Naive thymus-derived CD4-positive, alpha-beta T cell (primary cell): ENCODE measurements at places on chromosomes 12 and 14. TPM values are rescaled to one million over a fixed set of nuclear protein-coding genes. Genes with fewer than 3 reads are reported as not detected.

DNA sequence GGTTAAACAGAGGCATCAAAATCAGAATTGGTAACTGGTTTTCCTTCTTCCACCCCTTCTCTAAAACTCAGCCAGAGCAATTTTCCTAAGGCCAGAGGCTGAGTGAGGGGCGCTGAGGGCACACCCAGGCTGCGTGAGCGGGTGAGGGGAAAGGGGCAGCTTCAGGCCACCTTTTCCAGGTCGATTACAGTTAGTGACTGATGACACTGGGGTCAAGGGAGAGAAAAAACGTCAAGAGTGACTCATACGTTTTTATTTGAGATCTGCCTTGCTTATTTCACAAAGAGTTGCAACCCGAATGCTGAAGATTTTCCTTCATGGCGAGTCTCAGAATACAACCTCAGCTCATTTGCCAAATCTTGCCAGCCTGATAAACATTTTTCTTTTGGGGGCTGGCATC lies 46.7 kb upstream of the EVL start:
- H3K27me3 ChIP-seq, result no peaks in the 10 kb centered on the region
- H3K4me1 ChIP-seq, result no peaks in the 10 kb centered on the region
- no peaks in the 10 kb centered on the region for H3K36me3 ChIP-seq
- no peak overlapping the region for H3K27ac ChIP-seq

GRCh38 chr14:60515511-60516289 lies 6.8 kb downstream of the SIX6 start:
- H3K36me3 ChIP-seq, result no peaks in the 10 kb centered on the region
- no peak for DNase-seq
- no peak overlapping the region for H3K4me3 ChIP-seq
- H3K27me3 ChIP-seq, result peaks cover under 1% of the 10 kb centered on the region
- H3K4me1 ChIP-seq, result no peaks in the 10 kb centered on the region
- H3K27ac ChIP-seq, result no peak overlapping the region

The LRRK2 gene
- total RNA-seq, result 4.0 TPM

DNA sequence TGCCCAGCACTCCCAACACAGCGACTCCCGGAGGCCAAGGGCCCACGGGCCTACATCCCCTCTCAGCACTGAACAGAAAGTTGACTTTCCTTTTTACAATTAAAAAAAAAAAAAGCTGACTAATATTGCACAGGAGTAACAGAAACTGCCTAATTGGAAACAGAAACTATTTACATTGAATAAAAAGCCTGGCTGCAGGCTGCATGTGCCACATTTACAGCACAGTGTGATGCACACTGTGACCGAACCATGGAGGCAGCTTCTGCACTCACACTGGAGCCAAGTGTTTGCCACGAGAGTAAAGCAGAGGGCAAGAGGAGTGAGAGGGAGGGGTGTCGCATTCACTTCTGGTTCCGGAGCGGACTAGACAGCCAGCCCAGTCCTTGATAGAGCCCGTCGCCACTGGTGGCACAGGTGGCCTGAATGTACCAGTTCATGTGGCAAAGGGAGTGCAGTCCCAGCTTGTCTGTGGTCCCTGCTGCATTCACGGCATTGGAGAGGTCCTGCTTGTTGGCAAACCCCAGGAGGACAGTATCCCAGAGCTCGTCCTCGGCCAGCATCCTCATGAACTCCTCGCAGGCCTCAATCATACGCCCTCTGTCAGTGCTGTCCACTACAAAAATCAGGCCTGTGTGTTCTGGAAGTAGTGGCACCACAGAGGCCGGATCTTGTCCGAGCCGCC lies 59.2 kb downstream of the SPPL3 start:
- H3K27ac ChIP-seq, result no peak overlapping the region
- no peaks in the 10 kb centered on the region for H3K27me3 ChIP-seq
- H3K36me3 ChIP-seq, result no peaks in the 10 kb centered on the region
- DNase-seq, result no peak
- no peaks in the 10 kb centered on the region for H3K4me1 ChIP-seq
- no peak overlapping the region for H3K4me3 ChIP-seq
